ENCODE measurements at places on chromosomes 7 and 10. TPM values are rescaled to one million over a fixed set of nuclear protein-coding genes. Genes with fewer than 3 reads are reported as not detected.

The ARMC3 gene
- total RNA-seq, result not detected

The VSTM4 gene
- total RNA-seq, result 0.08 TPM

The TRAPPC14 gene
- 45.6 TPM for total RNA-seq

The MGAM2 gene
- total RNA-seq, result not detected

The OPALIN gene
- not detected for total RNA-seq

The FAM25G gene
- total RNA-seq, result not detected

The PPP1R3C gene
- 0.15 TPM for total RNA-seq

The PSD gene
- 2.3 TPM for total RNA-seq

The MMS19 gene
- total RNA-seq, result 83.4 TPM

The SYT15 gene
- total RNA-seq, result 0.46 TPM

The PRSS1 gene
- 9.2 TPM for total RNA-seq

The OR6B1 gene
- not detected for total RNA-seq

The ATXN7L1 gene
- 5.5 TPM for total RNA-seq

The PDLIM1 gene
- total RNA-seq, result 1.2 TPM

The RSU1 gene
- total RNA-seq, result 34.7 TPM

The FGFBP3 gene
- total RNA-seq, result 2.3 TPM

The LRRC17 gene
- not detected for total RNA-seq

The ANKRD7 gene
- total RNA-seq, result 0.34 TPM

The NUB1 gene
- total RNA-seq, result 26.5 TPM

The RP9 gene
- total RNA-seq, result 30.9 TPM

The ZNF398 gene
- 15.8 TPM for total RNA-seq

The CFAP58 gene
- not detected for total RNA-seq

The RPS24 gene
- 2,104 TPM for total RNA-seq

The TSPAN15 gene
- 1.8 TPM for total RNA-seq

The HHEX gene
- total RNA-seq, result 1.0 TPM

The SAP25 gene
- 6.2 TPM for total RNA-seq

The PRKG1 gene
- total RNA-seq, result not detected

The SPDYE8 gene
- total RNA-seq, result not detected

The SLC16A12 gene
- total RNA-seq, result not detected

The HABP2 gene
- 0.08 TPM for total RNA-seq

The GHRHR gene
- not detected for total RNA-seq

The CYP3A7 gene
- not detected for total RNA-seq

The COL17A1 gene
- total RNA-seq, result not detected

The TRPV5 gene
- total RNA-seq, result not detected

The DNAJB6 gene
- total RNA-seq, result 107 TPM

The NEUROG3 gene
- total RNA-seq, result not detected

The WIPF3 gene
- total RNA-seq, result not detected

The GRID1 gene
- not detected for total RNA-seq

The CPA2 gene
- 0.87 TPM for total RNA-seq

The IGFBP1 gene
- 0.13 TPM for total RNA-seq

The TLX1 gene
- total RNA-seq, result not detected

Measured in activated T-cell treated with anti-CD3 and anti-CD28 coated beads, Interleukin-2, amount 50 U/mL, for 4 hours (primary cell).